ENCODE measurements at places on chromosomes 1 and 21.

DNA sequence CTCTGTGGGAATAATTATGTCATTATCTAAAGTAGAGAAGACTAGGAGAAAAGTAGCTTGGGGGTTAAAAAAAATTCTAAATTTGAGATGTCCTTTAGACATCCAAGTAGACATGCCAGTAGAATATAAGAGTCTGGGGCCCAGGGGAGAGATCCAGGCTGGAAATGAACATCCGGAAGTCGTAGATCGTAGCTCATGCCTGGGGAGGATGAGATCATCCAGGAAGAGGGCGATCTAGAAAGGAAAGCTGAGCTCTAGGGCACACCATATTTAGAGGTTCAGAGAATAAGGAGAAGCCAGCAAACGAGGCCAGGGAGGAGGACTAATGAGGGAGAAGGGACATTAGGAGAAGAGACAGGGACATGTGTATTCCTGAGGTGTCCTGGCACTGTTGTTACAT, 12.2 kb downstream of the NGF start:
- no peak for DNase-seq

- DNase-seq, result no peak
Observed at GRCh38 chr1:207971331-207972219, 60.6 kb upstream of the CD34 start.

- DNase-seq, result no peak
Observed at GRCh38 chr1:235190431-235190830, 29.4 kb upstream of the RBM34 start.

DNA sequence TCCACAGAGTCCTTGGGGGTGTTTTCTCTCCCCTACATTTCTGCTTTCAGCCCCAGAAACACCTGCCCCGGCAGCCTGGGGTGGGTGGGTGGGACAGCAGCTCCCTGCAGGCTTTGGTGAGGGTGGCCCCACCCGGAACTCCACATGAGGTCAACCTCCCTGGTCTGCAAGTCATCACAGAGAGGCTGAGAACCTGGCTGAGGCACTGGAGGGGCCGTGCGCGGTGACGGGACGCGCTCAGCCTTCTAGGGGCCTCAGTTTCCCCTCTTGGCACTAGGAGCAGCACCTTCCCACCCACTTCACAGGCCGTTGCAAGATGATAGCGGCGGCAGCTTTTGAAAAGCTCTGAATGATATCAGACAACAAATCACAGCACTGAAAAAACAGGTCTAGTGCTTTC, 37.7 kb upstream of the NID1 start:
- DNase-seq, result no peak

- no peak for DNase-seq
Observed at GRCh38 chr1:26429721-26430120, 2.4 kb upstream of the DHDDS start.

DNA sequence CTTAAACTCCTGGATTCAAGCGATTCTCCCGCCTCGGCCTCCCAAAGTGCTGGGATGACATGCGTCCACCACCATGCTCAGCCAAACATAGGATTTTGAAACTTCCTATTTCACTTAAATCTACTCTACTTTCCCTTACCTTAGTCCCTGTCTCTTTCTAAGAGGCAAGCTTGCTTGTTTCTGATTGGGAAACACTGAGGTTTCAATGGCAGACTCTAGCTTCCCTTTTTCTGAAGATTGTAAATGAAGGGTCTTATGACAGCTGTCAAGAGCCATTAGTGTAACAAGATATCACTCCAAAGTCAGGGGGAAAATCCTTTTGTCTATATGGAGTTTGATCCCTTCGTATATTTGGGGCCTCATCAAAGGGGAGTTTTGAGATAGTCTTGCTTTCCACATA, 23.5 kb upstream of the LMO4 start:
- DNase-seq, result no peak

DNA sequence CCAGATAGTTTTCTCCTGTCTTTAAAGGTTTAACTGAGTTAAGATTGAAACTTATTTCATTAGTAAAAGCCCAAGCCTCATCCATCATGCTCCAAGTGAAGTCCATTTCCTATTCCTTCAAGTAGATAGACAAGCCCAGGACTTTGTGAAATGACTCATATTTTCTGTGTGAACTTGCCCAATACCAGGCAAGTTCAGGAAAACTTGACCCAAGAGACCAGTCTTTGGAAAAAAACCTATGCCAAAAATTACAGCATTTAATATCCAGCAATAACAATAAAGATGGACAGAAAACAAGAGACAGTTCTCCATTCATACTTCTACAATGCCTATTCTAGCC, 405 bp upstream of the RAB29 start:
- no peak for DNase-seq

DNA sequence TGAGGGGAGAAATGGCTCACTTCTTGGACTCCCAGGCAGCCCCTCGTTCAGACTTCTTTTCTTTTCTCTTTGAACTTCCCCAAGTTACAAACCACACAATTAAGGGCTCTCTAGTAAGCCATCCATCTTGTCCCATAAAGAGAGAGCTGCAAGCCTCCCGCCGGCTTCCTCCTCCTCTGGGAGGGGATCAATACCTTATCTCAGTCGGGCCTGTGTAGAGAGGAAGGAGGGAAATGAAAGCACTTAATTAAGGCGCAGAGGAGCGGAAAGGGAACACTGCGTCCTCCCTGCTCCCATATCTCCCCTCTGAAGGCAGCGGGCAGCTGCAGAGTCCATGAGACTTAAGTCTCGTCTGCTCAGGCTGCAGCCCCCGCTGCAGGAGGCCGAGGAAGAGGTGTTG, 112.6 kb upstream of the CSF3R start:
- DNase-seq, result no peak

DNA sequence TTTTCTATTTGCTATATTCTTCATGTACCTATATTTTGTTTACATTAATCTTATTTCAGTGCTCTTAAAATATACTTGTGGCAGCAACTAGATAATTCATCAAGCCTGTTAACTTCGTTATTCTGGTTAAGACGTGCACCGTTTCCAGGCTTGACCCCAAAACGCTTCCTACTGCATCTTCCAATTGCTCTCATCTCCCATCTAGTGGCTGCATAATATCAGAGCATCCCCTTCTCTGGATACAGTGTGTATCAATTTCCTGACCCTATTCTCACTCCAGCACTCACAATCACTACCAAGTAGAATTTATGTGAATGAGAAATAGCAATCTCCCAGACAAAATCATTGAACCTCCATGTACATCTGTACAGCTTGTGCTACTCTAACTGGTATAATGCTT, 1280.3 kb upstream of the B3GALT2 start:
- no peak for DNase-seq

GRCh38 chr21:41752231-41752681, 14.6 kb downstream of the RIPK4 start:
- no peak for DNase-seq

DNA sequence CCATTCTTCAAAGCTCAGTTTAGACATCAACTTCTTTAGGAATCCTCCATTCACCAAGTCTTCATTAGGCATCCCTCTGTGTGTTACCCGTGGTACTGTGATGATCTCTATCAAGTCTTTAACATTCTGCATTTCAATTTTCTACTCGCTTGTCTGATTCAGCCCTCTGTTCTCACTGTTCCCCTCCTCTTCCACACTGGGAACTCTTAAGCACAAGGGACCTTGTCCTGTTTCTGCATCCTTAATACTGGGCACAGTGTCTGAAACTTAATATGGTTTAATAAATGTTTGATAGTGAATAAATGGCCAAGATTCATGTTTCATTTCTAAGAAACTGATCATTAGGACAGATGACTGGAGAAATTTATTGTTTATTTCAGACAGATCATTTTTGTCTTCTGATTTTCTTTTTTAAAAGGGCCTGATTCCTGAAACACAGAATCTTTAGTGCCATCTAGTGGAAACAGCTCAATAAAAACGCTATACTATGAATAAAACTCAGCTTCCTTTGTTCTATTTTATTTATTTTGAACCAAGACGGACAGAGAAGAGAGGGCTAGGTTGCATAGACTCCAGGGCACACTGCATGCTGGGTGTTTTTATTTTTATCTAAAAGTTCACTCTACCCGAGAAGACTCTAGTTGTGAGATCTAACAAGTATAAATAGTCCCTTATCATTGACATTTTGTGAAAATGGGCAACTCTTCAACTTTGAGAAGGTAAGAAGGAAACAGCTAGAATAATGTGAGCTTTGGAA, 7.0 kb upstream of the TRIM45 start:
- no peak for DNase-seq

GRCh38 chr1:44610527-44611148, 63.6 kb downstream of the TMEM53 start:
- DNase-seq, result no peak

DNA sequence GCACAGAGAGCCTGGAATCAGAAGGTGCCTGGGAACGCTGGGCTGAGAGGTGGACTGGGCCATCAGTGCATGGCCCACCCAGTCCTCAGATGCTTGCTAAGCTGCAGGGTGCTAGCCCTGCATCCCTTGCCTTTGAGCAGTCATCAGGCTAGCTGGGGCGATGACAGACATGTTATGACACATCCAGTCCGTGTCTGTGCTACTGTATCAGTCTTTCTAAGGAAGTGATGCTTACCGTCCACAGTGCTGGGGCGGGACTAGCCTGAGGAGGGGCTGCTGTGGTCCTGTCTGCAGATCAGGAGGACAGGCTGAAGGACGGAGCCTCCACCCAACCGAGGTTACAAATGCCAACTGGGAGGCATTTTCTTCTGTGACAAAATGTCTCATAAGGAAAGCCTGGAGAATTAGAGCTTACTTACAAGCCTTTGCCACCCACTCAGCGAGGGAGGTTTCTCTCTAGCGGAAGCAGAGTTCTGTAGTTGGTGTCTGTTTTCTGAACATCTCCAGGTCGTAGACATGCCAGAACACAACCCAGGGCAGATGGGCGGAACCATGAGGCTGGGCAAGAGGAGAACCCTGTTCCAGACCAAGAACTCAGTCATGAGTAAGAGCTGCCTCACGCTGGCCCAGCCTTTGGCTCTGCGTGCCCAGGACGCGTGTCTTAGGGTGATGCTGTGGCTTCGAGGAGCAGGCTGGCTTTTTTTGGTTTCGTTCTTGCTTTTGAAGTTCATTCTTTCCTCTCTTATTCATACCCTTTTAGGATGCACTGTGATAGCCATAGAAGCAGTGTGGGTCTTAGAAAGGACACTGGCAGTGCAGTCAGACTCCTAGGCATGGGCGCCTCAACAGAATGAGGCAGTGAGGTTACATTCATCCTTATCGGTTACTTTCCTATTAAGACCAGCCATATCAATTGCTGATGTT, 14.3 kb downstream of the SLFNL1 start:
- no peak for DNase-seq

DNA sequence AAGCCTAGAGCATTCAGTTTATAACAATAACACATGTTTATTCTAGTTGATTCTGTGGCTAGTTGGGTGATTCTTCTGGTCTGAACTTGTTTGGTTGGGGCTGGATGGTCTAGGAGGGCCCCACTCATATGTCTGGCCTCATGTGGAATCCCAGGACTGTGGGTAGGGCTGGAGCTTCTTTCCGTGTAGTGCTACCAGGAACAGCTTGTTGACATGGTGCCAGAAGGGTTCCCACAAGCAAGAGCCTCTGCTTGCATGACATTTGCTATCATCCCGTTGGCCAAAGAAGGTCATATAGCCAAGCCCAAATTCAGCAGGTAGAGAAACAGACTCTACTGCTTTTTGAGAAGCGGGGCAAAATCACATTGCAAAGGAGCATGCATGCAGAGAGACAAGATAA, 67.6 kb upstream of the PPP2R5A start:
- no peak for DNase-seq

GRCh38 chr1:187244623-187245022, 415.9 kb downstream of the PLA2G4A start:
- no peak for DNase-seq

DNA sequence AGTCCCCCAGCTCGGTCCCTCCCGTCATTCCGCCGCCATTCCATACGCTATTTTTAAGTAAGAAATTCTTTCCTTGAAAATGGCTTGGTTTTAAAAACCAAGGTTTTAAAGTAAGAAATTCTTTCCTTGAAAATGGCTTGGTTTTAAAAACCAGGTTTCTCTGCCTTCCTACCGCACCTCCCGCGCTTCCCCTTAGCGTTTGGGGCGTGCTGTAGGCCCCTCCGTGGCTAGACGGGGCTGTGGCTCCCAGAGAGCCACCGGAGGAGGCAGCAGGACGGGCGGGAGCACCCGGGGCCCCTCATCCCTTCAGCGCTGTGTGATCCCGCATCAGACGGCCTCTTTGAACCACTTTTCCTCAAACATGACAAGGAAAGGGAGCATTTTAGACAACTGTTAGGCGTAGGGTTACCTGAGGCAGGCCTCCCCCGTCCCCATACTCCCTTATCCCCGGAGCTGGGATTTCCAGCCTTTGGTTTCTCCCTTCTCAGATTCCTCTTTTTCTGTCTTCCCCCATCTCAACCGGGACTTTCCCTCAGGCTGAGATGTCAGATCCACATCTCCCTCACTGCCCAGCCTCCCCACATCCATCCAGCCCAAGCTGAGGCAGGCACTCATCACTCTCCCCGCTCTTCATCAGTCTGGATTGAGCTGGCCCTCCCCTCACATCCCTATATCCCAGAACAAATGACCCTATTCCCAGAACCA, 541 bp upstream of the CD58 start:
- no peak for DNase-seq

DNA sequence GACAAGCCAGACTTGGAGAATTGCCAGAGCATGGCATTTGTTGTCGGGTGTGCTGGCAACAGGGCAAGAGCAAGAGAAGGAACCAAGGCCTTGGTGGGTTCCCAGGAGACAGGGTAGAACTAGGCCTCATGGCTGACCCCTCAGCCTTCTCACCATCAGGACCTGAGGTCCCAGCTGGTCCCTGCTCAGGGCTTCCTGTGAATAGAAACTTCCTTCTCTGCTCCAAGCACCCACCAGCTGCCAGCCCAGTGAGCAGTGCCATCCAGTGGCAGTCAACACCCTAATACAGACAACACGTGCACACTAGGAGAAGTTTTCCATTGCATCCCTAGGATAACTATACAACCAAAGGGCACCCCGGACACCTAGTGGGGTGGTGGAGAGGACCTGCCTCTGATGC, 22.8 kb downstream of the S100A6 start:
- no peak for DNase-seq

DNA sequence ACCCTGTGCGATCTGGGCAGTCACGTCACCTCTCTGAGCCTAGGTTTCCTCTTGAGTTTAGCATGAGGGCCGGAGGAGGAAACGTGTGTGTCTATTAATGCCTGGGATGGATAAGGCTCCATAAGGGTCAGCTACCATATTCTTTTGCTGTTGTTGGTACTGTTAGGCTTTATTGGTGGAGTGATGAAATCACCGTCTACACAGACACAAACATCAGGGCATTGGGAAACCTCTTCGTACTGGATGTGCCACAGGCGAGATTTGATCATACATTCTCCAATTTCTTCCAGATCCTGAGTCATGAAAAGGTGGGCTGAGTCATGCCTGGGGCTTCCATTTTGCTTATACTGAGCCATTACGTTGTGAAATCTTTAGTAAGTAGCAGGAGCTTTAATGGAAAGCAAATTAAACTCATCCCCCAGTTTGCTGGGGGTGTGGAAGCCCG, 24.9 kb upstream of the GRHL3 start:
- no peak for DNase-seq

- no peak for DNase-seq
Observed at GRCh38 chr1:30778979-30779293, 21.4 kb upstream of the LAPTM5 start.

- DNase-seq, result no peak
Observed at GRCh38 chr1:20753589-20753988, 21.1 kb upstream of the SH2D5 start.

- no peak for DNase-seq
Observed at GRCh38 chr1:3717715-3718601, 34.3 kb upstream of the CCDC27 start.

GRCh38 chr21:42584296-42584641, 69.2 kb upstream of the PDE9A start:
- no peak for DNase-seq

- peak; percentile 70 for DNase-seq
Observed at GRCh38 chr1:23619299-23620188, 60.2 kb upstream of the ID3 start.

- DNase-seq, result no peak
Observed at GRCh38 chr1:82894635-82895034, 1093.9 kb downstream of the ADGRL2 start.

Measured in activated T-helper 1 cell treated with anti-CD3 and anti-CD28 coated beads, Interleukin-2, amount 50 U/mL, for 16 hours (primary cell).